Stimulated activated CD4-positive, alpha-beta T cell treated with anti-CD3 and anti-CD28 coated beads, Interleukin-15, amount 100 ng/mL, for 1 hour (primary cell): ENCODE measurements at places on chromosomes 13 and 19.

- DNase-seq = no peak
These were observed 9.7 kb downstream of the INAFM1 start for GRCh38 chr19:47284324-47284899.

GRCh38 chr19:17448131-17448967 lies at the start of gene TMEM221:
Gene TMEM221 (minus strand): TSS chr19:17448668. CDS start chr19:17448462, 206 bp downstream.
- DNase-seq = peak; percentile 35

DNA sequence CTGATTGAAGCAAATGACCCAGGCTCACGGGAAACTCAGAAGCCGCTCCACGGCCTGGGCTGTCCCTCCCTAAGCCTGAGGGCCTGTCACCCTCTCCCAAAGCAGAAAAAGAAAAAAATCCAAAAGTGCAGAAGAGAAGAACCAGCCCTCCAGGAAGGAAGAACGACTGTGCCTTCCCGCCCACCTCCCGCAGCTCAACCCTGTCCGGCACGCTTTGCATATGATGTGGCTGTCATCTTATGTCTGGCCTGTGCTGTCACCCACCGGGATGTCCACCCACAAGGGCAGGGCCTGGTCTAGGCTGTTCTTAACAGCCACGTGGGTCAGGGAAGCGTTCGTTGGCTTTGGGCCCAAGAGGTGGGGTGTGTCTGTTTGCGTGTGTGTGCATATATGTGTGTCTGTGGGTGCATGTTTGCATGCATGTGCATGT lies 13.7 kb downstream of the ZBTB7A start:
- DNase-seq = no peak

DNA sequence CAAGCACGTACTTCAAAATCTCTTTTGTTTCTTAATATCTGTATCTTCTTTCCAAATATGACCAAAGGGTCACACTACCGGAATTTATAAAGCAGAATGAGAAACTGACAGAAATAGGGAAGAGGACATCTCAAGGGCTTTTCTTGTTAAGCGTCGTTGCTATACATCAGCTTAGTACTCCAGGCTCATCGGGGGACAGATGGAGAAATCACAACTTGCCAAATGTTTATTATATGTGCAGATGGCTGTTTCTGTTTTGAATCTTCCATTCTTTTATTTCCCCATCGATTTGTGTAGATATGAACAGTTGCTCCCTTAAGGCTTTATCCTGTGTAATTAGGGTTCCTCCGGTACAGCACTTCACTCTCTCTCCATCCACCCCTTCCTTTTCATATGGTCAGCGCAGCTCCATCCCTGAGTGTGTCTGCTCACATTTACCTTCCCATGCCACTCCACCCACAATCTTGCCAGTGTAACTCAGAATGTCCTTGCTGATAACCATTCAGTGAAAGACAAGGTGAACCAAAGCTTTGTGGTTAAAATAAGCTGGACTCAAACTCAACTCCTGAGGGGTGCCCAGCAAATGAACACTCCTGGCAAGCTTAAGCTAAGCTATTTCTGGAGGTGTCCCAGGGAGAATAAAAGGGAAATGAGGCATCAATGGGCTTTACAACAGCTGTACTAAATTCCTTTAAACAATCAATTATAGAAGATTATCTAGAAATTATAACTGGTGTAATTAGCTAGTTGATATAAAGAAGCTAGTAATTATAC lies 51.3 kb downstream of the TBC1D4 start:
- DNase-seq = no peak

DNA sequence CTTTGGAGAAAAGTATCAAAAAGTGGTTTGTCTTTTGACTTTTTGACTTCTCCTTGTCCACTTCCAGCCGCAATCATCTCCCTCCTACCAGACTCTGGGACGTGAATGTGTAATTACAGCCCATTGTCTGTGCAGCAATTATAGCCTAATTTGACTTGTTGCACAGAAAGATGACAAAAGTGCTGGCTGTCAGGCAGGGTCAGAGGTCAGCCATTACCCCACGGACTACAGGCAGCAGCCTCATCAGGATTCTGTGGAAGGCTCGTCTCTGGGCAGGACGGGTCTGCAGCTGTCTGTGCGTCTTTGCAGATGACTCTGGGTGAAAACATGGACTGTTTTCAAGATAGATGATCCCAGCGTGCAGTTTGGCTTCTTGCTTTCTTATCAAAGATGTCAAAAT lies 102.2 kb upstream of the EDNRB start:
- no peak for DNase-seq

GRCh38 chr13:92767468-92767867 lies 459.1 kb upstream of the GPC6 start:
- no peak for DNase-seq

DNA sequence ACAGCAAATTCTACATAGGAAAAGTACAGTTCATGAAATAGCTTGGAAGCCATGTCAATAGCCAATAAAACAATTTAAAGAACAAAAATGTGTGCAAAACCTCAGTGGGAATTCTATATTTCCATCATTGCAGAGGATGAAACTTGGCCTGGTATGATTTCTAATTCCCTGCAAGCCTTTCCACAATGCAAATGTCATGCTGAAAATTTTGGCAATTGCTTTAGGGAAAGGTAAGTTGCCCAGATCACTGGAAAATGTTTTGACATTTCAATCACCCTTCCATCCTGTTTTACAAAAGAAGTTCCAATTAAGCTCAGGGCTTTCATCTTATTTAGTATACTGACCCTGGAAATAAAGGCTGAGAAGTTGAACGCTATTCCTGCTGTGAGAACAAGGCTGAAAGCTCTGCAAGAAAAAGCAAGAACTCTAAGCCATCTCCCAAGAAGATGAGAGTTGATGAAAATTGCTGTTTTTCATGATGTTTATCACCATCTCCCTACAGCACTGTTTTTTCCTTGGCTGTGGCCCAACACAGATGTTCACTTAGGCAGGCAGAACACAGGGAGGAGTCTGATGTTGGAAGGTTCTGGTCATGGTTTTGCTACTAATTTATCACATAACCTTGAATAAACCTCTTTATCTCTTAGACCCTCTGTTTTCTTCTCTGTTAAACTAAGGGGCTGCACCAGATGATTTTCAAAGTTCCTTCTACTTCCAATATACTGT lies 263.7 kb downstream of the KCTD12 start:
- DNase-seq = no peak

GRCh38 chr13:85283408-85283807 lies 515.8 kb downstream of the SLITRK6 start:
- DNase-seq = no peak
